Kidney epithelial cell (primary cell): ENCODE measurements at places on chromosomes 12 and 14.

GRCh38 chr12:78057075-78057474, 226.4 kb downstream of the NAV3 start:
- no peak for DNase-seq

DNA sequence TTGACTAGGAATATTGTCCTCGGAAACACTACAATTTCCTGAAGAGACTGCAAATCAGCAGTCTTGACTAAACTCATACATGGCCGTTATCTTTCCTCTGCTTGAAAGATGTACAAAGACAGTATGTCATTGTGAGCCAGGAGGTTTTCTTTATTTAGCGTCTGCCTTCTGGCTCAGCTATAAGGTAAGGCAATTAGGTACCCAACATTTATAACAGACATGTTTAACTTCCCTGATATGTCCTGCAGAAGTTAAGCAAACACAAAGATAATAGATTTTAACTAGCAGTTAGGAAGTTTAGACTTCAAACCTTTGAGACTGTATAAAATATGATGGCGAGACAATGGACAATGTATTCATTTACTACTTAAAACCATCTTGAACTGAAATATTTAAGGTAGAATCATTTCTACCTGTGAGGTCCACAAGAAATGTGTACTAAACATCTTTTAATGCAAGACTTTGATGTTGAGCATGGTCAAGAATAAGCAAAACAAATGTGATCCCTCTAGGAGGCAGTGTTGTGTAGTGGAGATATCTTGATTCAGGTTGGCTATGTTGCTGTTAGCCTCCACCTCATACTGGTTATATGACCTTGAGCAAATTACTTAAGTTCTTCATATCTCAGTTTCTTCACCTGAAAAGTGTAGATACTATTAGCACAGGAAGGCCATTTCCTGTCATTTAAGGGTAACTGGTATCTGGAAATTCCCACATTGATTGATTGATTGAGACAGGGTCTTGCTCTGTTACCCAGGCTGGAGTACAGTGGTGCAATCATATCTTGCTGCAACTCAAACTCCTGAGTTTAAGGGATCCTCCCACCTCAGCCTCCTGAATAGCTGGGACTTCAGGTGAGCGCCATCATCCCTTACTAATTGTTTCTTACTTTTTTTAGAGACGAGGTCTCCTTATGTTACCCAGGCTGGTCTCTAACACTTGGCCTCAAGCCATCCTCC, 96.3 kb upstream of the EEA1 start:
- peak; percentile 26 for DNase-seq

- DNase-seq = no peak
These were observed 38.0 kb upstream of the FOXN3 start for GRCh38 chr14:89454996-89455395.

DNA sequence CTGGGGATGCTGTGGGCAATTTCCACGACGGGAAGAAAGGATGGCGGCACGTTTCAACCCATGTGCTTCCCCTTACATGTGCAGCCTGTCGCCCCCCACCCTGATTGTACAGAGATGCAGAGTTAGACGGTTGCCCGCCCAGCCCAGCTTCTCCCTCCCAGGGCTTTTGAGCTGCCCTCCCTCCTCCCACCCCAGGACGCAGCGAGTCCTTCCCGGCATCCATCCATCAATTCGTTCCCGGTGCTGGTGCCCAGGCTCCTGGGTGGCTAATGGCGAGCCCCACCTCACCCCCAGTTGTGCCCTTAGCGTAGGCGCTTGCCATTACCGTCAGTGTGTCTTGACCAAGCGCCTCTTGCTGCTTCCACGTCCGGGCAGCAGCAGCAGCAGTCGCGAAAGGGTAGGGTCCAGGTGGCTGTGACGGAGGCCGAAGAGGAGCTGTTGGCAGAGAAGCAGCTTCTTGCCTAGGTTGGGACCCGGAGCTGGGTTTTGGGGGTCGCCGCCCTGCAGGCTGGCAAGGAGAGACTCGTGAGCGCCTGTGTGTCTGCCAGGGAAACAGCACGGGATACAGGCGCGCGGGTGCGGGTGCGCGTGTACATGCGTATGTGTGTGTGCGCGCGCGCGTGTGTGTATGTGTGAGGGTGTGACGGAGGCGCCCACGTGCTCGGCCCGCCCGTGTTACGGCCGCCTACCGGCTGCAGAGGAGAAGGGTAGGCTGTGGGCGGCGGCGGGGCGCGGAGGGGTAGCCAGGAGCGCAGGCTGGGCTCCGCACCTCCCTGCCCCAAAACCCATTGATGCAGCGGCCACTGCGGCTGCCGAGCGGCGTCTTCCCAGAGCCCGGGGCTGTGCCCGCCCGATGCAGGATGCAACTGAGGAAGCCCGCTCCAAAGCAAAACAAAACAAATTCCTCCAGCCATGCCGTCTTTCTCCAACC, at the start of gene SLC6A15:
SLC6A15 (minus strand) TSS at position 602 of the 931 bp plus-strand sequence. CDS start 20,679 bp downstream, outside the sequence.
- no peak for DNase-seq

- DNase-seq = no peak
These were observed 25.5 kb upstream of the BATF start for GRCh38 chr14:75496755-75497154.

- DNase-seq = no peak
These were observed 143.8 kb upstream of the RTL1 start for GRCh38 chr14:101047326-101047725.

GRCh38 chr14:96225745-96226151, 21.1 kb downstream of the BDKRB2 start:
- DNase-seq = peak; percentile 28

GRCh38 chr12:52659951-52660350, 7.9 kb upstream of the KRT2 start:
- no peak for DNase-seq

DNA sequence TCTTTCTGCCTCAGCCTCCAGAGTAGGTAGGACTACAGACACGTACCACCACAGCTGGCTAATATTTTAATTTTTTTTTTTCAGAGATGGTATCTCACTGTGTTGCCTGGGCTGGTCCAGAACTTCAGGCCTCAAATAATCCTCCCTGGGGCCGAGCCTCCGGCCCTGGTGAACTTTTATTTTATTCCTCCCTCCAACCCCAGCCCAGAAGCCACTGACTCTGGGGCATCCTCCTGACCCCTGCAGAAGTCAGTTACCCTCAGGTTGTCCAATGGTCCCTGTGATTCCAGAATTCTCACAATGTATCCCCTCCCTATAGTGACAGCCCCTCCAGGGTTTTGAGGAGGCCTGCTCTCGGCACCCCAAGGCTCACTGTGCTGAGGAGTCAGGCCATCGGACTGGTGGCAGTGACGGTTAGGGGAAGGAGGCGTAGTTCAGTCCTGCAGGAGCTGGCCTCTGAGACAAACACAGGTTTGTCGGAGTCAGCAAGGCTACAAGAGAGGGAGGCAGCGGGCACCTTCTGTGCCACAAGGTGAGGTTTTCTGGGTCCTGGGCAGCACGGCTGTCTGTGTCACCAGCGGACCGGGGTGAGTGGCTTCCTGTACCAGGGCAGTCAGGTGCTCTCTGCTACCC, 19.4 kb upstream of the FIGNL2 start:
- no peak for DNase-seq
